Skeletal muscle cell (primary cell): ENCODE measurements at places on chromosomes 6 and 20.
A peak's percentile ranks its signal among the peaks of the same experiment; 100 is the strongest.

- DNase-seq = no peak
Measured at GRCh38 chr20:34892671-34893070, 16.3 kb downstream of the ACSS2 start.

DNA sequence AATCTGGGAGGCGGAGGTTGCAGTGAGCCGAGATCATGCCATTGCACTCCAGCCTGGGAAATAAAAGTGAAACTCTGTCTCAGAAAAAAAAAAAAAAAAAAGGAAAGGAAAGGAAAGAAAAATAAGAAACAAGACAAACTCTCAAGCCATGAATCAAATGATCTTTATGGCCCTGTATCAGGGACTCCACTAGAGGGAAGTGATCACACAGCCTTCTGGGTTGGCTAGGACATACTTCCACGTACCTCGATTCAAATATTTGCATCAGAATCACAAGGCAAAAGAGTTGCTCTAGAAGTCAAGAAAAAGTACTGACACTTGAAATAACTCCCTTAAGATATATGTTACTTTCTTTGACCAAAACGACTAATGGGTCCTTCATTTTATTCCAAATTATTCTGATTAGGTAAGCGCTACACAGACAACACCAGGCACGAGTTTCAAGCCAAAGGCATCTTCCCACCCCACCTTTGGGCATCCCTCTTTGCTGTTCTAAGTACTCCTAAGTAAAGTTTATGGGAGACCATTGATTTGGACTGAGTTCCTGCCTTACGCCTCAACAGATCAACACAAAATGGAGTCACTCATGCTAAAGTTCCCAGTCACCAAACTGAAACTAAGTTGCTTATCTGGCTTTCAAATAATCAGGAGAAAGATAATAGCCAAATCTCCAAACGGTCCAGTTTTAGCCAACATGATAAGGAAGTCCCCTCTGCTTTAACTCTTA, 77.5 kb upstream of the NT5E start:
- DNase-seq = no peak

GRCh38 chr6:101231606-101232235, 161.8 kb upstream of the GRIK2 start:
- DNase-seq = no peak

DNA sequence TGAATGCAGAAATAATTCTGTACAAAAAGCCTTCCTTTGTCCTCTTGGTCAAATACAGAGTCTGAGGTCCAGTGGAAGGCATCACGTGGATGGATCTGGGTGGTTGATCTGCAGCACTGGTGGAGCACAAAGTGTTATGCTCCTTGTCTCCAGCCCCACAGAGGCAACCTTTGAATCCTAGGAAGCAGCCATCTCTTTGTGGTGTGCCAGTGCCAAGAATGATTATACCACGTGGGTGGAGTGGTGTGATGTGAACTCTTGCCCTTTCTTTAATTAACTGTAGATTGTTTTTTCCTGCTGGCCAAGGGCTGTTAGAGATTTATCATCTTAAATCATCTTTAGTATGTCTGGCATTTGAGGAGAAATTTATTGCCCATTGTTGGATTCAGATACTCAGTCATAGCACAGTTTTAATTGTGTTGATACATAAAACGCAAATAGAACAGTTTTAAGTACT, 31.1 kb downstream of the NCOA7 start:
- DNase-seq = no peak

DNA sequence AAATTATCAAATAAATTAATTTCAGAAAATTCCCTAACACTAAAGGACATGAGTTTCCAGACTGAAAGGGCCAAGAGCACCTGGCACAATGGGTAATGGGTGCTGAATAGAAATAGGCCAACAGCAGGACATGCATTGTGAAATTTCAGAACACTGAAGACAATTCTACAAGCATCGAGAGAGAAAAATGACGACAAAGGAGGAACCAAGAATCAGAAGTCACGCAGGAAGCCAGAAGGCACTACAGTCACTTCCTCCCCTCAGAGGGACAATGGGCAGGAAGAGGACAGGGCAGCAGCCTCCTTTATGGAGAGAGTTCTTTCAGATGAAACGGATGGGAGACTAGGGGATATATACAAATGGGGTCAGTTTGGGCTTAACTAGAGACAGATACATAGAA, 29.6 kb downstream of the PCNA start:
- no peak for DNase-seq

DNA sequence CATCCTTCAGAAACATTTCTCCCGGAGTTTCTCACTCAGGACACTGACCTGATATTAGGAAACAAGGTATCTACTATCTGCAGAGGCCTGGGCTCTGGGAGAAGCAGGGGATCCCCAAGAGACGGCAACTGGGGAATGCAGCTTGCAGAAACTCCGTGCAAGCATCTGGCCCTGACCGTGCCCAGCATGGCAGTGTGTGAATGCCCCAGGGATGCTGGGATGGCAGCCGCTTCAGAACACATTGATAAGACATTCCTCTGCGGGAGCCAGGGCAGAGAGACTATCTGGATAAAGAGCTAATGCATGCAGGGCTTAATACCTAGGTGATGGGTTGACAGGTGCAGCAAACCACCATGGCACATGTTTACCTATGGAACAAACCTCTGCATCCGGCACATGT, 55.4 kb downstream of the NFATC2 start:
- no peak for DNase-seq

DNA sequence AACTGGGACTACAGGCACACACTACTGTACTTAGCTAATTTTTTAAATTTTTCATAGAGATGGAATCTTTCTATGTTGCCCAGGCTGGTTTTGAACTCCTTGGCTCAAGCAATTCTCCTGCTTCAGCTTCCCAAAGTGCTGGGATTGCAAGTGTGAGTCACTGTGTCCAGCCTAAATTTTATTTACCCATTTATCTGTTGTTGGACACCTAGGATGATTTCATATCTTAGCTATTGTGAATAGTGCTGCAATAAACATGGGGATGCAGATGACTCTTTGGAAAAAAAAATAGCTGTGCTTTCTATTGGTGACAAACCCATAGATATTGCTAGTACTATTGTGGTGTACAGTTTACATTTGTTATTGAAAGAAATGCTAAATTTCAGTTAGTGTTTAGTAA, 19.6 kb upstream of the SYNCRIP start:
- no peak for DNase-seq

DNA sequence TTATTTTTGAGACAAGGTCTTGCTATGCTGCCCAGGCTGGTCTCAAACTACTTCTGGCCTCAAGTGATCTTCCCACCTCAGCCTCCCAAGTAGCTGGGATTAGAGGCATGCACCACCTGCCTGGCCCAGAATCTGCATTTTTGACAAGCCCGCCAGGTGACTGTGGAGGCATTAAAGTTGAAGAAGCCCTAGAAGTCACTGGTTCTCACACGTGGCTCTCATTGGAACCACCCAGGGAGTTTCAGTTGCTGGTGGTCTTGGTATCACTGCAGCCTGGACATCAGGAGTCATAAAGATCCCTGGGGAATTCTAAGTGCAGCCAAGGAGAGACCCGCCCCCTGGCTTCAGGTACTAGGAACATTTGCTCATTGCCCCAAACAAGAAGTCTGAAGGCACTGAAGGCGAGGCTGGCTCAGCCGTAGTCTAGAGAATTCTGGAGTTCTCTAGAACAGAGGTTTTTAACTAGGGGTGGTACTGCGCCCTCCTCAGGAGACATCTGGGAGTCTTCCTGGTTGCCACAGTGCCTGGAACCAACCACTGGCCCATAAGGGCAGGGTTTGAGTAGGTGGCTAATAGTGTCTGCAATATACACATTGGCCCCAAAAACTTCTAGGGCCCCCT, 182.8 kb downstream of the ZMYND8 start:
- DNase-seq = no peak

DNA sequence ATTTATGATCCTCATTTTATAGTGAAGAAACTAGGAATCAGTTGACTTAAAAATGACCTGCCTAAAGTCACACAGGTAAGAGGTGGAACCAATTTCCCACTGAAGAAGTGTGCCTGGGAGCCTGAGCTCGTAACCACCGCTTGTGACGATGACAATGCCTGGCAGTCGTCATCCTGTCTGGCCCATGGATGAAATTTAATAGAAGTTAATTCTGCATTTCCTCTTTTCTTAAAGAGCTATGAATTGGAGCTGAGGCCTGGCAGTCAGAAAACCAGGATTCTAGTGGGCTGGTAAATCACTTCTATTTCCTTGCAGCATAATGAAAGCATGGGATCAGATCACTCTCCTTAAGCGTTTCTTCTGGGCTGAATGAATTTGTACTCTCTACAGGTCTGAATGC, 200.0 kb upstream of the SGK1 start:
- no peak for DNase-seq

GRCh38 chr6:39935241-39935640, 979 bp upstream of the MOCS1 start:
- DNase-seq = no peak

DNA sequence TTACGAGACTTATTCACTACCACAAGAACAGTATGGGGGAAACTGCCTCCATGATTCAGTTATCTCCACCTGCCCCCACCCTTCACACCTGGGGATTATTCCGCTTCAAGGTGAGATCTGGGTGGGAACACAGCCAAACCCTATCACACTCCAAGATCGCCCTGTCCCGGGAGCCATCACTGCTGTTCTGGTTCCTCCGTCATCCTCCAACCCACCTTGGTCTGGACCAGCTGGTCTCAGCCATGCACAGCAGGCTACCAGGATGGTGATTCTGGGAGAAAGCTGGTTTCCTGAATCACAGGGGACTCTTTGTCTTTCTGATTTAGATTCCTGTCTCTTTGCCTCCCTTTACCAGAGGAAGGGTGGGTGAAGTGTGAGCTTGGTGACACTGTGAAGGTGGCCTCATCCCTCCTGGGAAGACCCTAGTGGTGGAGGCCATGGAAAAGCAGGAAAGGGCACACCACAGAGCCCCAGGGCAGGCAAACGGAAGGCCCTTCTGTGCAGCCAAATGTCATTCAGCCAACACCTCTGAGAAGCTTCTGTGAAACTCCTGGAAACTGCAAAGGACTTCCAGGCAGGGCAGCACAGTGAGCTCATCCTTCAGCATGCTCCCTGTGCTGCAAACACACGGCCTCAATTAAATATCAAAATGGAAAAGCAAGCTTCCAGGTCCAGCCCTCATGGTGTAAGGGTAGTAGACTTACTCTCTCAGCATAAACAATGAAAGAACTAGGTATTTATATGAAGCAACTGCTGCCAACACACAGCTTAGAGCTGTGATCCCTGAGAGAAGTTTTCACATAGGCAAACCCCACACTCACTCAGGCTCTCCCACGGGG, 169.8 kb downstream of the ANKRD60 start:
- no peak for DNase-seq

DNA sequence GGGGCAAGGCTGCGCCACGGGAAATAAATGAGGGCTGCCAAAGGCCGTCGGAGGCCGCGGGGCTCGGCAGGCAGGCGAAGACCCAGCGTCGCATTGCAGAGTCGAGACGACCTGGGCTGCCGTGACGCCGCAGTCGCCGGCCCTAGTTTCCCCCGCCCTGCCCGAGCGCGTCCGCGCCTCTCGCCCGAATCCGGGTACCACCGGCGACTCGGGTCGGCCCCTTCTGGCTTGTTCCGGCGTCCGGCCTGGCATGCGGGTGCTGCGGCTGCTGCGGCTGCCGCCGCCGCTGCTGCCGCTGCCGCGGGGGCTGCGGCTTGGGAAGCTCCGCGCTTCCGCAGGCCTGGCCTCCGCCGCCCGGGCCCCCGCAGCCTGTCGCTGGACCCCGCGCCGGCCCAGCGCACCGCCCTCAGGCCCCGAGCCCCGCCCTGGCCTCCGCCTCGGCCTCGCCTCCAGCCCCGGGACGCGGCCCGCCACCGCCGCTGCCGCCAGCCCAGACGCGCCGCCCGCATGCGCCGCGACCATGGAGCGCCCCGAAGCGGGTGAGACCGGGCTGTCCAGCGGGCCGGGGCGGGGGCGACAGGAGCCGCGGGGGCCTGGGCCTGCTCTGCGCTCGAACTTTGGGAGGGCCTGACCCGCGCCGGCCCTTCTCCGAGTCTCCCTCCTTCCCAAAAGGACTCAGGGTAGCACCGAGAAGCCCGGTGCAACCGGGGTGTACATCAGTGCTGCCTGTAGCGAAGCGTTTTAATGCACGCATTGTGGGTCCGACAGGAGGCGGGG, at the start of gene AKAP7:
Gene AKAP7 (plus strand): TSS at position 224 of the 777 bp plus-strand sequence. CDS start 297 bp downstream, at position 521.
- peak; percentile 12 for DNase-seq

DNA sequence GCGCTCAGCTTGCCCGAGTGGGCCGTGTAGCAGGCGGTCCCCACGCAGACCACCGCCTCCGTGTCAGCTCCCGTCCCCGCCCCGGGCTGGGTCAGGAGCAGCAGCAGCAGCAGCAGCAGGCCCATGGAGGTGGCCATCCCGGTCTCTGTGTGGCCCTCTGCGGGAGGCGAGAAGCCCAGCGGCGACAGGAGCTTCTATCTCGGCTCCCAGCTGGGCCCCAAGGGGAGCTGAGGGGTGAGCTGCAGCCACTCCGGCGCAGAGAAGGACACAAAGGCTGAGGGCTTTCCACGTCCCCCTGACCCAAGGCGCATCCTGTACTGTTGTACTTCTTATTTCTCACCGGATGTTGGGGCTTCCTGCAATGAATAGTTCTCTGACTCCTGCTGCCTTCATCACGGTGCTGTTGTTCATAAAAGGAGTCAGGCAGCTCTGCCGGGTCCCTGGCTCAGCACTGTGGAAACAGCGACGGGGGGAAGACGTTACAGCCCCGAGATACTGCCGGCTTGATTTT, at the start of gene CD93:
Gene CD93 (minus strand): TSS at position 269 of the 511 bp plus-strand sequence. CDS start 132 bp downstream, at position 137.
- DNase-seq = no peak

DNA sequence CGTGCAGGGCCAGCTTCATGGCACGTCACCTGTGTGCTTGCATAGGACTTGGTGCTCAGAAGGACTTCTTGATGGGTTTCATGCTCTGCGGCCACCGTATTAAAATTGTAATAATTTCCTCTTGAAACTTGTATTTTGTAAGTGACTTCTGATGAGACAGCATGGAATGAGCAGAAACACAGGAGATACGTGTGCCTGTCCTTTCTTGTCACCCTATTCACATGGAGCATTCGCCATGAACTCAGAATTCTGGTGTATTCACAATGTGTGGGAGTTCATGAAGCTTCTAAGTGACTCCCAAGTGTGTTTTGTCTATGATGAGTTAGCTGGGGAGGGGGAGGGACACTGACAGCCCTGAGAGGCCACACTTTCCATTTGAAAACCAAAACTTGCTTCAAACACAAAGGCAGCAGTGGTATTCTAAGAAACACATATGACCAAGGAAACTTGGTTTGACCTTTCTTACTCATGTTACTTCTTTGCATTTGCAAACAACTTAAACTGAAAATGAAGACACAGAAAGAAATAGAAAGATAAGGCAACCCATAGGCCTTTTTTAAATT, 92.1 kb upstream of the NEDD9 start:
- DNase-seq = peak; percentile 10

DNA sequence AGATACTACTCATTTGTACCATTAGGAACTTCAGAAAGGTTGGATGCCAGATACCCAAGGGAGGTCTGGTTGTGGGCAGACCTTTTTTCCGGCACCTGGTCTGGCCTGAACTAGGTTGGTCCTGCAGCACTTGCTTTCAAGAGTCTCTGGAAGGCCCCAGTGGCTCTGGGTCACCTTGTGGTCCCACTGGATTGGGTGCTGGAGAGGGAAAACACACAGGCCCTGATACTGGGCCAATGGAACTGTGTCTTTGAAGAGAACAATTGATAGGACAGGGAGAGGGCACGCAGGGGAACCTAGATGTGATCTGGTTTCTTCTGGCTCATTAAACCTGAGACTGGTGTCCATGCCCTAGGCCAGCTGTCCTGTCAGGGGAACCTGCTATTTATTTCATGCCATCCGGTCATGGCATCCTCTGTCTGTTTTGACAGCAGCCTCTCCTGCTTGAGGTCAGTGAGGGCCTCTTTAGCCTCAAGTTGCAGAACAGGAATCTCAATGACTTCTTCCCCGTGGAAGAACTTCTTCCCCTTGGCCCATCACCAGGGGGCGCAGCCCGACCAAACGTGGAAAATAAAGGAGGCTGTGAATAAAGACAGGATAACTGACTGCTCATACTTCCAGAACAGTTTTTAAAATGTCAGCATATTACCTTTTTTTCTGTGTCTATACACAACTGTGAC, 25.0 kb downstream of the TAF8 start:
- no peak for DNase-seq
